ENCODE measurements at places on chromosomes 3 and 15.

- no peak for DNase-seq
Measured at GRCh38 chr3:121896823-121897222, 2.6 kb downstream of the SLC15A2 start.

DNA sequence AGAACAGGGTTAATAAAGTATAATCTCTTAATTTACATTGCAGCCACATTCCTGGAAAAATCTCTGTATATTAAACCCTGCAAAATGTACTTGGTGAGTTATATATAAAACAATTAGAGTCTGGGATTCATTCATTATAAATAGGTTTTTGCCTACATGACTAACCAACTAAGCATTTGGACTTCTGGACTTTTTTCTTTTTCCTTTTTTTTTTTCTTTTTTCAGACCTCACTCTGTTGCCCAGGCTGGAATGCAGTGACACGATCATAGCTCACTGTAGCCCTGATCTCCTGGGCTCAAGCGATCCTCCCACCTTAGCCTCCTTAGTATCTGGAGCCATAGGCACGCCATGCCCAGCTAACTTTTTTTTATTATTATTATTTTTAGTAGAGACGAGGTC is 4.5 kb downstream of the DNAJC13 start:
- DNase-seq: no peak

GRCh38 chr3:142053835-142054234 is 95.5 kb downstream of the TFDP2 start:
- no peak for DNase-seq

DNA sequence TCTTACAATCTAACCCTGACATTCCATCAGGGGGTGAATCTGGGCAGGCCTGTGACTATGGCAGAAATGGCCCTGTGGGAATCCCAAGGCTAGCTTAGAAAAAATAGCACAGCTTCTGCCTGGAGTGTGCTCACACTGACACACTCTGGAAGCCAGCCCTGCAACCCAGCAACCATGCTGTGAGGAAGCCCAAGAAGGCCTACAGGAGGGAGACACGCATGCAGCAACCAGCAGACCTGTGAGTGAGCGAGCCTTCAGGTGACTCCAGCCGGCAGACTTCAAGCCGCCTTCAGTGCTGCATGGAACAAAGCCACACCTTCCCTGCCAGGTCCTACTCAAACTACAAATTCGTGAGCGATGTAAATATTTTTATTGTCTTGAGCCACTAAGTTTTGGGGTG is 26.1 kb downstream of the RAB6B start:
- DNase-seq: no peak

DNA sequence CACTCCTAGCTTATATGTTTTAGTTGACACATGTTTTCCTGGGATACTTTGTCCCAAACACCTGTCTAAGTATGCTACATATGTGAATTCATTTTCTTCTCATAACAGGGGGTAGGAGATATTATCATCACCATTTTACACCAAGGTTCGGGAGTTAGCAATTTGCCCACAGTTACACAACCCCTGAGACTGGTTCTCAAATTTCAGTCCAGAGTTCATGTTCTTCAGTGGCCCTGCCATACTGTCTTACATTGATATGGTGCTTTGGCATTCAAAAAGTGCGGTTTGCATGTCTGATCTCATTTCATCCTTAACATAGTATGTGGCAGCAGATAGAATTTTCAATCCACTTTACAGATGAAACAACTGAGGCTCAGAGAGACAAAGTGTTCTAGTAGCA is 38.4 kb downstream of the ROBO2 start:
- DNase-seq: no peak

DNA sequence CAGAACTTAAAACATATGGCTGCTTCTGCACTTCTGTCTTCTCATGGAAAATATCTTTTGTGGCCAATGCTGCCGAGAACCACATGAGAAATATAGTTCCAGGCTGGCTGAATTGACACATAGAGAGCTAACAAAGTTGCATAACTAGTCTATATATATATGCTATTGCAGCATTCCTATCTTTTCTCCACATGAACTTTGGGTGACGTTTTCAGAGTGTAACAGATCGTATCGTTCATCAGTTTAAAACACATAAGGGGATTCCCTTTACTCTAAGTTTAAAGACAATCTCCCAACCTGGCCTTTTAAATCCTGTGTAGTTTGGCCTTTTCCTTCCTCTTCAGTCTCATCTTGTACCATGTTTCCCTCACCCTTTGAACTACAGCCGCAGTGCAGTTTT is 394.2 kb upstream of the CBLB start:
- DNase-seq: no peak

- DNase-seq: no peak
Measured at GRCh38 chr3:65674226-65674625, 364.5 kb downstream of the MAGI1 start.

- DNase-seq: no peak
Measured at GRCh38 chr3:21059404-21059803, 691.6 kb downstream of the ZNF385D start.

DNA sequence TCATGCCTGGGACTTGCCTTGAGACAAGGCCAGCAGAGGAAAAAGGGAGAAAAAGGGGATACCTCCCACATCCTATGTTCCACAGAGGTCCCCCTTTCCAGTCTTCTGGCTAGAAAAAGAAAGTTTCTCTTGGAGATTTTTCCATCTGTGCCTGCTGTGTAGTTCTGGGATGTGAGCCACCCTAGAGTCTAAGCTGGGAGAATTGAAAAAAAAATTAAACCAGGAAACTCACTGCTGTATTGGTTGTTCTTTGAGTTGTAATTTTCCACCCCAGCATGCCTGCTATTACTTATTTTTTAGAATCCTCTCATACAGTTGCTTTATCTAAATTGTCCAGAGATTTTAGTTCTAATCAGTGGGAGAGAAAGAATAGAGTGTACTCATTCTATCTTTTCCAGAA is 68.4 kb downstream of the SV2B start:
- DNase-seq: no peak

GRCh38 chr3:71492974-71493771 is 90.4 kb downstream of the FOXP1 start:
- DNase-seq: no peak

DNA sequence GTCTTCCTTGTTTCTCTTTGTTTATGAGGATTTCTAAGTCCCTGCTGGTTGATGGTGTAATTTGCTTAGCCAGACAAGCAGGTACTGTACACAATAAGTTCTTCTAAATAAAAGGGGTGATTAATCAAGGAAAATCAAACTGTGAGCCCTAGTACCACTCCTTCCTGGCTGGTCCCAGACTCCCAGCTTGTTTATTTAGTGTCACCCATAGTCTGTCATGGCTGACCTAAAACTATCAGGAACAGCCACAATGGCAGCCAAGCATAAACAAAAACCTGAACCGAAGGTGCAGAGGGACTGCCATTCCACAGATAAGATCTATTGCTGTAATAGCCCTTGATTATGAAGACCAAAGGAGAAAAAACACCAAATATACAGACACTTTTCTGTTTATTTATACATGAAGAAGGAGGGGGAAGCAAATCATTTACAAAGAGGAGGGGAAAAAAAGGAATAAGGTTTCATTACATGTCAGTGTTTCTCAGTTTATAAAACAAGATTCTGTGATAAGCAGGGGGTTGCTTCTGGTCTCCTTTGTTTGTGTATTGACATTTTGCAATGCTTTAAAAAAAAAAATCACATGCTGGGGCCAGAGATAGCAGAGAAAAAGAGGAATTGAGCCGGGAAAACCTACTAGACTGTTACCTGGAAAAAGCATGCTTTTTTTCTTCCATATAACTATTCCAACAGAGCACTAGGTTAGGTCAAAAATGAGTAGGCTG is 182.4 kb upstream of the DPH6 start:
- no peak for DNase-seq

- no peak for DNase-seq
Measured at GRCh38 chr15:80070840-80071239, 11.4 kb downstream of the ZFAND6 start.

DNA sequence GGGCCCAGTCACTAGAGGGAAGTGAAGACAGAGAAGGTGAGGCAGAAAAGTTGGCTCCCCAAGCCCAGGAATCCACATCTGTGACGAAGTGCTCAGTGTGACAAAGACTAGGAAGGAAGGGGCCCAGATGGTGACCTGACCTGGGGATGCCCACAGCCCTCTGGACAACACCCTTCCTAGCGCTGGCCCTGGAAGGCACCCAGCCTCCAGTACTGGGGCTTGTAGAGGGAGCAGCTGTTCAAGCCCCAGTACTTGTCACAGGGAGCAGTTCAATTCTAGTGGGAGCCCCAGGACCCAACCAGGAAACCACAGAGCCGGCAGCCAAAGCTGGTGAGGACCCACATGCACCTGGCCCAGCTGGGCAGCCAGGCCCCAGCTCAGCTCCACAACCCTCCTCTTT is 190.8 kb downstream of the XXYLT1 start:
- no peak for DNase-seq

GRCh38 chr3:61358364-61358763 is 107.1 kb upstream of the FHIT start:
- DNase-seq: no peak

- DNase-seq: no peak
Measured at GRCh38 chr15:39510001-39510701, 70.7 kb upstream of the THBS1 start.

- no peak for DNase-seq
Measured at GRCh38 chr15:91113030-91113429, 13.0 kb downstream of the SV2B start.

- no peak for DNase-seq
Measured at GRCh38 chr3:111303760-111304159, 232.1 kb downstream of the NECTIN3 start.

- no peak for DNase-seq
Measured at GRCh38 chr3:123618076-123618708, 33.3 kb upstream of the HACD2 start.

GRCh38 chr3:161964857-161965256 is 468.2 kb downstream of the OTOL1 start:
- no peak for DNase-seq

DNA sequence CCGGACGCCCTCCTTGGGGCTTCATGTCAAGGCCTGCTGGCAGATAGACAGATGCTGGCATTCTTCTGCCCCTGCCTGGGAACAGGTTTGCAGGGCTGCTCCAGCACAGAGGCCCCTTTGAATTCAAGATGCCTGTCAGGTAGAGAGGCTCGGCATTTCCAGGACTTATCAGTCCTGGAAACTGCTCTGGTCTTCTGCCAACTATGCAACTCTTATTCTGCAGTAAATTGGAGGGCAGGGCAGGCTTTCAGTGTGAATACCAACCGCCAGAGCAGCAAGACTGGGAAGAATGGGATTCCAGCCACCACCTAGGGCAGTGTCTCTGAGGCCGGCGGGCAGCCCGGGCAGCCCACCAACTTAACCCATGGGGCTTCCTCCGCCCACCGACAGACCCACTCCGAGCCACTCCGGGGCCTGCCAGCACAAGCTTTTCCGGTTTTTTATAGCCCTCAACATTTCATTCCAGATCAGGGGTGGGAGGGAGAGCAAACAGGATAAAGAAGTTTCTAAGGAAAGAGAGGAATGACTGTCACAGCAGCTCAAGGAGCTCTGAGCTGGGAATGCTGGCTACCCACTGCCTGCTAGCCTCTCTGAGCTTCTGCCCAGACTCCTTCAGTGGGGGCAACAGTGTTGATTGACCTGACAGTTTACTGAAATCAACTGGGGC is 140.9 kb downstream of the NTRK3 start:
- no peak for DNase-seq

GRCh38 chr15:85383470-85384148 is 3.2 kb downstream of the AKAP13 start:
- no peak for DNase-seq

- no peak for DNase-seq
Measured at GRCh38 chr3:110790631-110791030, 281.0 kb upstream of the NECTIN3 start.

DNA sequence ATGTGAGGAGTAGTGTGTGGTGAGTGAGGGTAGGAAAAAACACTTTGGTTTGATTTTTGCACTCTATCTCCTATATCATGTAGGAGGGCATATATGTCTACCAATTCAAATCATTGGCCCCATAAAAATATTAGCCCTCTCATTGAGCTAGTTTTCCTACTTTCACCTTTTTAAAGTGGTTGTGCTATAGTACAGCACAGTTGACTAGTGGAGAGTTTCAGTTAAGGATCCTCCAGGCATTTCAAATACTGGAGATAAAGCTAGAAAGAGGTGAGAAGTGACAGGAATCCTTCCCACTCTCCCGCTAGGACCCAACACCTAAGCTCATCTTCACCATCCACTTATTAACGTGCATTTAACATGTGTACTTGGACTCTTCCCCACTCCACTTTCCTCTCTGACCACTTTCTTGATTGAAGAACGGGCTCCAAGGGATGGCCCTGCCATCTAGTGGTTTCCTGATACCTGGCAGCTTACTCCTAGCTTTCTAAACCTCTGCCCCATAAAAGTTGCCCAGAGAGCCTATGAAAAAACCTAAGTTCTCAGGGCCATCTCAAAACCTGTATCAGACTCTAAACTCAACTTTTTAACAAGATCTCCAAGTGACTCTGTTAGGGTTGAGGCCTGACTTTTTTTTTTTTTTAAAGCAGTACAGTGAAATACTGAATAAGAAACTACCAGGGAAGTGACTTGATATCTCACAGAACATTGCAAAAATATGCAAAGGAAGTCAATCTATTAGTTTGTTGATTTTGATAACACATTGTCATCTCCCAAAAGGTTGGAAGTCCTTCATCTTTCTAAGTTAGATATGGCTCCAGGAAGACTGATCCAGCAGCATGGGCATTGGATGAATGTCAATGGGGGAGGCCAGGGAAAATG is 17.9 kb downstream of the IL12A start:
- DNase-seq: no peak

DNA sequence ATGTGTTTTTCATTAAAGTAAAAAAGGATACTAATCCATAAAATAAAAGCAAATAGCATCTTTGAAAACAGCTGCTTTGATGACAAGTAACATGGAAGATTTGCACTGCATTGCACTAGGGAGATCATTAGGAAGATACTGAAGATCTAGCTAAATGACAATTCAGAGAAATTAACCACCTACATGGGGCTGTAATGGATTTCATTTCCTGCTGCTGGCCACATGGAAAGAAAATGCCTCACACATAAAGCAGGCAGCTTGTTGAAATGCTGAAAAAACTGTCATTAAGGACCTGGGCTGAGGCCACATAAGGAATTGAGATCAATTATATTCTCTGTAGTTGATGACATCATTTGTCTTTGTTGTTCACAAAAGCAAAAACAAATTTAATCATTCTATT is 94.1 kb downstream of the PYDC2 start:
- no peak for DNase-seq

DNA sequence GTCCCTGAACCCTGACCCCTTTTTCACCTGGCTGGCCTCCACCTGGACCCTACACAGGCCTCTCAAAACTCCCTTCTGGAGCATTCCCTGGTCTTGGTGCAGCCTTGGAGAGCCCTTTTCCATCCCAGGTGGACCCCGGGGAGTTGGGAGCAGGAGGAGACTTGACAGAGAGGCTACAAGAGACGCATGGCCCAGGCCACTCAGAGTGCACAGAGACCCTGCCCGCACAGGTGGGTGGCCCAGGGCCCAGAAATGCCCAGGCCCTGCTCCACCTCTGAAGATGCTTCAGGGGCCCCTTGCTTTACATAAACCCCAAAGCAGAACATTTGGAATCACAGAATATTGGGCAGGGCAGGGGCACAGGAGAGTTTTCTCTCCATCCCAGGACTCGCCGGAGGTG is 34.4 kb downstream of the CYP11A1 start:
- no peak for DNase-seq

Data from brain pericyte (primary cell).